ENCODE measurements at places on chromosomes 1 and 21.
A peak's percentile ranks its signal among the peaks of the same experiment; 100 is the strongest.

- no peak for DNase-seq
Measured at GRCh38 chr1:26574719-26575251, 45.2 kb downstream of the RPS6KA1 start.

GRCh38 chr1:226365831-226366231 is 42.1 kb downstream of the PARP1 start:
- no peak for DNase-seq

DNA sequence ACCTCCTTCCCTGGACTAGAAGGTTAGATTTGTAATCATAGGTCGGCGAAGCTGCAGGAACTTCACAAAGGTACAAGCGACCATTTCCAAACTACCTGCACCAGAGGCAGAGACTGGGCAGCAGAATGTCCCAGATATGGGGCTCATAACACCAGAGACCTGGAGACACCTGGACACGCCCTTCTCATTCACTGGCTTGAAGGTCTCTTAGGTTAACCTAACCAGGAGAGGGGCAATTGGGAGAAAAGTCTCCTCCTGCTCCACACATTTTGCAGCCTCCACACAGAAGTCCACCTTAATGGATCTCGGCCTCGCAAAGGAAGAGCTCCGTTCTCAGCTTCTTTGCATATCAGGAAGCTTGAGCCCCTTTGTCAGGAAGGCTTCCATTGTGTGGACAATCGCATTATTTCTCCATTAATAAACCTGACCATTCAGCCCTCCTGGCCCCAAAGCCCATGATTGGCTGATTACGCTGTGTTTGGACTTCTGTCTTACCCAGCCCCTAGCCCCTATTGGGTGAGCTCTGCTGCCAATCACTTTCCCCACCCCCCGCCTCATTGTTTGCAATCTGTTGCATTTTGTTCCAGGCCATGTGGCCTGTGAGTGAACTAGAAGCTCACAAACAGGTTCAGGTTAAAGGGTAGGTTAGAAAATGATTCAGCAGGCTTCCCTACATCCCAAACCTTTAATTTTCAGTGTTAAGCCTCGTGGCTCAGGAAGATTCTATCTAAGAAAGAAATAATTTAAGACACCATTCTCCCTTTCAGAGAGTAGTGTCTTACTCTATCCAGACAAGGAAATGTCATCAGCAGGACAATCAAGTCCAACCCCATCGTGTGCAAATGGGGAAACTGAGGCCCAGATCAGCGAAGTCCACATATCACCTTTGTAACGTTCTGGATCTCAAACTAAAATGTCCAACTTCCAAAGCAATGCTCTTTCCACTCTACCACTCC is 2.8 kb downstream of the MYCL start:
- DNase-seq = peak; percentile 99

DNA sequence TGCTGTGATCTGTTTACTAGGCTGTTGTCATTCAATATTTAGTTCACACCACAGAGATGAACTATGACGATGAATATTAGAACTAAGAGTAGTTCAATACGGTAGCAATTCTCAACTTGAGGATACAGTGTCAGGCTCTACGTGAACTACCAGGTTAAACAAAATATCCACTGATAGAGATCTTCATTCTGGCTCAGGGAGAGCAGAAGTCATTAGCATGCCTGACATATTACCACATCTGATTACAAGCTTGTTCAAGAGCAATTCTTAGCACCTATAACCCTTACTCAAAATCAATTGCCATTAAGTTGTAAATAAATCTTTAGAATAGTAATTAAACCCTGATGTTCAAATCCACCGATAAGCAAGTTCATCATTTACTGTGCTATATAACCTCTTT is 207.2 kb downstream of the CHRM3 start:
- DNase-seq = no peak

- DNase-seq = peak; percentile 12
Measured at GRCh38 chr1:246658567-246658966, 65.6 kb upstream of the SCCPDH start.

GRCh38 chr1:55969322-55969721 is 610.0 kb downstream of the PLPP3 start:
- no peak for DNase-seq

GRCh38 chr1:106680776-106681344 is 375.6 kb upstream of the PRMT6 start:
- DNase-seq = no peak

DNA sequence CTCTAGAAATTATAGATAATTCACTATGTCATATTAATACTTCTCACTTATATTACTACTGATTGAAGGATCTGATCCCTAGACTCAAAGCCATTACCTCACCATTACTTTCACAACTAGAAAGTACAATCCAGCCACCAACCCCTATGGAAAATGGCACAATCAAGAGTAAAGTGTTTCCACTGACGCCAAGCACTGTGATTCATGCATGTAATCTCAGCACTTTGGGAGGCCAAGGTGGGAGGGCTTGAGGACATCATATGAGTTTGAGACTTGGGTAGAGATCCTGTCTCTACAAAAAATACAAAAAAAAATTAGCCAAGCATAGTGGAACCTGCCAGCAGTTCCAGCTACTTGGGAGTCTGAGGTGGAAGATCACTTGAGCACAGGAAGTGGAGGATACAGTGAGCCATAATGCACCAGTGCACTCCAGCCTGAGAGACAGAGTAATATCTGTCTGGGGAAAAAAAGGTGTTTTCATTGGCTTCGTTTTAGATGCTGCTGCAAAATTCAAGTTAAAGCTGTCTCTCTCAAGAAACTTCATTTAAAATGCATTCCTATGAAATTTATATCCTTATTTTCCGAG is 126.5 kb downstream of the AKT3 start:
- DNase-seq = no peak

DNA sequence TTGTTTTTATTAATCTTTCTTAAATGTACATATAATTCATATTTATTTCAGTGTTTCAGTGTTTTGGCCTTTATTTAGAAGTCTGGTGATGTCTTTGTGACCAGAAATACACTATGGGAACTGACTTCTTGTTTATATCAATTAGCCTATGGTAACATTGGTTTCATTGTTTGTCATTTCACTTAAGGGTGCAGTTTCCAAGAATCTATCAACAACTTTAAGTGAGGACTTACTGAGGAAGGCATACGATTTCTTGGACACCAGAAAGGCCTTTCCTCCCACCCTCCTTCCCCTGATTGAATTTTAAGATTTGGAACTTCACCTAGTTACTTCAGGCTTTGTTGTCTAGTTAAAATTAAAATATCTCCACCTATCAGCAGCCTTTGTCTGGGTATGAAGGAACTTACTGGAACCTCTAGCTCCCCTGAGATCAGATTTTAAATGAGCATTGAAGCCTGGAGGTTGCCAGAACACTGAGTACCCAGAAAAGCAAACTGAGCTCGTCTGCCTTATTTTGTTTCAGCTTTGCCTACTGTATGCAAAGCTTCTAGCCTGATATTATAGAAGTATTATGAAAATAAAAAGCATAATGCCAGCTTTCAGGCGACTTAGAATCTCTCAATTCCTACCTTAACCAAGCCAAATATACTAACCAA is 34.2 kb downstream of the HLCS start:
- DNase-seq = no peak

DNA sequence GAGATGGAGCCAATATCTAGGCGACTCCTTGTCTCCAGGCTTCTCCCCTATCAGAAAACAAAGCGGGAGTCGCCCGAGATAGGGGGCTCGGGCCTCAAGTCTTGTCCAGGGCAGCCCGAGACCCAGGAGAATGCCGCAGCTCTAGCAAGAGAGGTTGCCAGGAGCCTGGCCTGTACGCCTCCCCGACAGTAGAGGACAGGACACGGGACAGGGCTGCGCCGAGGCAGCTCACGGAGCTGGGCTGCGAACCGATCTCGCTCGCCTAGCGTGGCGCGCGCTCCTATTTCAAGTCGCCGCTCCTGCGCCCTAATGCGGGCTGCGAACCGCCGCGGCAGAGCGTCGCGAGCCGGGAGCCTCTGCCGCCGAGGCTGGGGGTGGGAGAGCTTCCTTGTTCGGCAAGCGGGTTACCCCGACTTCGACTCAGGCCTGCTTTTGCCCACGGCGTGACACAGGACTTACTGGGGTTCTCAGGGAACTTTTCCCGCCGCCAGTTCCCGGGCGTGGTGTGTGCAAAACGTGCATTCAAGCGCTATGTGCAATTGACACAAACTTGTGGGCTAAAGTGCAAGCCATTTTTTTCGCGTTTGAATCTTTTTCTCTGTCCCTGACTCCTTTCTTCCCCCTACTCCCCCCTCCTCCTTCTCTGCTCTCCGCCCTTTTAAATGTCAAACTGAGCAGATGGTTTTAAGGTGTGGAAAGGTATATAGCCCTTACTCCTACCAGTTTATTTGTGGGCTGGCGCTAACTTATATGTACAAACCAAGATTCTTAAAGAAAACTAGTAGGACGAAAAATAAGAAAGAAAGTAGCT is 2.4 kb upstream of the PROX1 start:
- no peak for DNase-seq

DNA sequence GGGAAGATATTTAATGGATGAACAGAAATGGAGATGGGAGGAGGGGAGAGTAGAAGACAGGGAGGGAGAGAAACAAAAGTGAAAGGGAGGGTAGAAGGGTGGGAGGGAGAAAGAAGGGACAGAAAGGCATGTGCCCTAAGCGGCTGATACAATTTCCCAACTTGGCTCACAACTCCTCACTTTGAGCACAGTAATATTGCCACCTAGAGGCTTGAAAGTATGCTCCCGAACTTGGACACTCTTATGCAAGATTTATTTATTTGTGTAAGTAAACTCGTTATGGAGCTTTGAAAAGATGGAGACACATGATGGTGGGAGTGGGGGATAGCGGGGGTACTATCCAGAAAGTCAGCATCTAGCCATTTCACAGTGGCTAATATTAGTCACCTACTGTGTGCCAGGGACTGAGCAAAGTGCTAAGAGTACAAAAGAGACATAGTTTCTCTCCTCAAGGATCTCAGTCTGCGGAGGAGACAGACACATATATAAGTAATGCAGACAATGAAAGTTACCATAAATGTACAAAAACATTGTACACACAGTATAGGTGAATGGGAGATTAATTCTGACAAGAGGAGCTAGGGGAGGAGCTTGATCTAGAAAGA is 189.7 kb downstream of the SEC16B start:
- DNase-seq = peak; percentile 89

DNA sequence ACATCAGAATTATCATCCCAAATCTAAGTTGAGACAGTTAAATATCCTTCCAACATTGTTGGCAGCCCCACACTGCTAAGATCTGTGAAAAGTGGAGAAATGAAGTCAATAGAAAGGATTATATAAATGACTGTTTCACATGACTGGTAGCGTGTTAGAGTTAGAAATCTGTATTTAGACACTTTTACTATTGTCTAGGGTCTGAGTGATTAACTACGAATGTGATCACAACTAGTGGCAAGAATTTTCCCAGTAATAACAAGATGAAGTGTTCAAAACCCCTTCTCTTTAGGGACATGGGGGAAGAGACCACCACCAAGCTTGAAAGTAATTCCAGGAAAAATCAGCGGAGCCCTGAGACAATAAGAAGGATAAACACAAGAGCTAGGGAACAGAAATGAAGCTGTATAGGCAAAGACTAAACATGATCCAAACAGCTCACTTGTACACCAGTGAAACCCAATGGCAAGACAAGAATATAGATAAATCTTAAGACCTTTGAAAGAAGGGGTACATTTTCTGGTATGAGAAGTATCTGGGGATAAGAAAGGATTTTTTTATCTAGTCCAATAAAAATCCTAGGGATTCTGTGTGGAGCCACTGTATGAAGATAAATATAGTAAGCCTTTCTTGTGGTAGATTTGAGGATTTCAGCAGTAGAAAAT is 646.6 kb upstream of the USP24 start:
- no peak for DNase-seq

DNA sequence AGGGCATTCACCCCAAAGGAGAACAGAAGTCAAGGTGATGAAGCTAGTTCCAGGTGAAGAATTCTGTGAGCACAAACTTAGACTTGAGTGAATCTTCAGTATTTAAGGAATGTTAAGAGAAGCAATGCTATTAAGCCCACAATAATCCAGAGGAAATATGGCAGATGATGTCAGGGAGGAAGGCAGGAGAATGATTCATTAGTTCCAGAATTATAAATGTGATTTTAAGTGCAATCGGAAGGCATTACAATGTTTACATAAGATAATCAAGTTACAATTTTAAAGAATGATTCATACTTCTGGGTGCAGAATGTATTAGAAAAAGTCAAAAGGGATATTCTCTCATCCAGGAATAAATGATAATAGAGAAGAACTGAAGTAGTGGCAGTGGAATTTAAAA is 545.2 kb upstream of the BRINP3 start:
- no peak for DNase-seq

Data from NCI-H82 (cell line).